ENCODE measurements at places on chromosomes 7 and 10. TPM values are rescaled to one million over a fixed set of nuclear protein-coding genes. Genes with fewer than 3 reads are reported as not detected.

Gene NUPR2
- not detected for total RNA-seq

GRCh38 chr7:8214244-8214824 lies 47.6 kb downstream of the ICA1 start:
- no peak for DNase-seq

GRCh38 chr10:71618598-71618997 lies 101.0 kb downstream of the C10orf105 start:
- DNase-seq, result no peak

GRCh38 chr10:131743190-131744151 lies 157.3 kb upstream of the PPP2R2D start:
- DNase-seq, result no peak

DNA sequence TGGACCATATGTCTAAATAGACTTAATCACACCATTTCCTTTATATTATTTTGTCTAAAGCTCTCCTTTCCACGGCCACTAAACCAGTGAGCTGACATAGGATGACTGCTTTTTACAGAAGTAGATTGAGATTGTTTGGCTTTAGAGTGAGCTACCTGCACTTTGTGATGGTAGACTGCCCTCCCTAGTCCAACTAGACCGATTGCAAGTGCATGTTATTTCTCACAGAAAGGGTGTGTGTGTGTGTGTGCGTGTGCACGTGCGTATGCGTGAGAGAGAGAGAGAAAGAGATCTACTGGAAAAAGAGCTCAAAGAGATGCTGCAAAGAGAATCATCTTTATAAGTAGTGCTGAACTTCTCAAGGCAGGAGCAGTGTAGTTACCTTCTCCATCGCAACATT lies 60.7 kb downstream of the VCL start:
- peak; percentile 64 for DNase-seq

- no peak for DNase-seq
Observed at GRCh38 chr10:131841661-131842139, 59.1 kb upstream of the PPP2R2D start.

DNA sequence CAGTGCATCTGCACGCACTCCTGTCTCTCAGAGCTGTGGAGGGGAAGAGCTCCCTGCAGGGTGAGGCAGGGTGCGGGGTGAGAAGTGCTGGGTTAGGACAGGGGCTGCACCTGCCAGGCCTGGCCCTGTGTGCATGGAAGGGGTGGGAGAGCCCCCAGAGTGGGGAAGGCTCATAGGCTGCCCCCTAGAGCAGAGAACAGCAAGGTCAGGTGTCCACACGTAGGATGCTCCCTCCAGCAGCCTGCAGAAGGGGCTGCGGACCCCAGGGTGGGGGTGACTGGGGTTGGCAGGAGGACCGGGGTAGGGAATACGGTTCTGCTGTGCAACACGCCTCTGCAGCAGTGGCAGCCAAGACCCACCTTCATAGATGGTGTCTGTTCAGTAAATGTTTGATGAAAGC lies 208.6 kb downstream of the PTPRN2 start:
- no peak for DNase-seq

GRCh38 chr7:22647451-22648257 lies 79.3 kb upstream of the IL6 start:
- no peak for DNase-seq

Gene OPN1SW
- not detected for total RNA-seq

Gene TEX47
- not detected for total RNA-seq

Gene CPA5
- total RNA-seq, result not detected

- DNase-seq, result no peak
Observed at GRCh38 chr10:66832781-66833422, 92.9 kb upstream of the LRRTM3 start.

GRCh38 chr7:149209518-149210269 lies 14.3 kb downstream of the ZNF282 start:
- peak; percentile 85 for DNase-seq

GRCh38 chr10:63375859-63376258 lies 89.9 kb downstream of the JMJD1C start:
- DNase-seq, result no peak

GRCh38 chr7:149727053-149727898 lies 46.1 kb downstream of the ZNF467 start:
- no peak for DNase-seq

GRCh38 chr7:63080406-63080805 lies 918.2 kb upstream of the ZNF722 start:
- no peak for DNase-seq

DNA sequence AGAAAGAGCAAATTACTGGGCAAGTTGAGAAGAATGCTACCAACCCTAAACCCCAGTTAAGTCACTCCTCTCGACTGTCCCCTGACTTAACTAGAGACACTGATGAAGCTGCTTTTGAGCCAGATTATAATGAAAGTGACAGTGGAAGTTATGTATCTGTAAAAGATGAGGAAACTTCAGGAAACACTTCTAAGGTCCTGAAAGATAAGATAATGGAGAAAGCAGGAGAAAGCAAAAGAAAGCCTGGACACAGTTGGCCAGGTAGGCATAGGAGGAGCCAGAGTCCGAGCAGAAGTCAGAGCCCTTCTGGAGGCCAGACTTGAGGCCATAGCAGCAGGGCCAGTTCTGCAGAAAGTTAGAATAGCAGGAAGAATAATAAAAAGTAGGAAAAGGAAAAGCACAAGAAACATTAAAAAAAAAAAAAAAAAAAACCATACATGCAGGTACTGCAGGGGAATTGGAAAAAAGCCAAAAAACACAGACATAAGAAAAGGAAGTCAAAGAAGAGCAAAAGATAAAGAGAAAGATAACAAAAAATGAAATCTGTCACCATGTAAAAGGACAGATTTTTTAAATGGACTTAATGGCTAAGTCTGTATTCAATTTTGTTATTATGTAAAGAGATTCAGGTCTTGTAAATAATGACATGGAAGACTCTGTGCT lies 101.0 kb upstream of the KCNMA1 start:
- no peak for DNase-seq

DNA sequence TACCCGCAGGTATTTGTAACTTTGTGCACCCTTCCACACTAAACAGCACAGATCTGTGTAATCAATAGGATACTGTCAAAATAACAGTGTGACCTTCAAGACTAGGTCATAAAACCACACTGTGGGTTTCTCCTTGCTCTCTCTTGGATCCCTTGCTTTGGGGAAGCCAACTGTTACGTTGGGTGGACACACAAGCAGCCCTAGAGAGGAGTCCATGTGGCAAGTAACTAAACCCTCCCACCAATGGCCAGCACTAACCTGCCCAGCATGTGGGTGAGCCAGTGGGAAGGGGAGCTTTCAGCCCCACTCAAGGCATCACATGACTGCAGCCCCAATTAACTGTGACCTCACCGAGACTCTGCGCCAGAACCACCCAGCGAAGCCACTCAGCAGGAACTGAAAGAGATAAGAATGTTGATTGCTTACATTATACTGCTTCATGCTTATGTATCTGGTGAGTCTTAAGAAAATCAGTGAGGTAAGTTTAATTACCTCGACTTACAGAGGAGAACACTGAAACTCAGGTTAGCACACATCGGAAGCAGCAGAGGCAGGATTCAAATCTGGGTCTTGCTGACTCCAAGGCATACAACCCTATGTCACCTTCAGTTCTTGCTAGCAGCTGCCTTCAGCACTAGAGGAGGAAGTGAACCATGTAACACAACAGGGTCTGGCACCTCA lies 9.4 kb upstream of the ZC3HAV1 start:
- no peak for DNase-seq

GRCh38 chr10:26407406-26407969 lies 30.7 kb upstream of the APBB1IP start:
- no peak for DNase-seq

DNA sequence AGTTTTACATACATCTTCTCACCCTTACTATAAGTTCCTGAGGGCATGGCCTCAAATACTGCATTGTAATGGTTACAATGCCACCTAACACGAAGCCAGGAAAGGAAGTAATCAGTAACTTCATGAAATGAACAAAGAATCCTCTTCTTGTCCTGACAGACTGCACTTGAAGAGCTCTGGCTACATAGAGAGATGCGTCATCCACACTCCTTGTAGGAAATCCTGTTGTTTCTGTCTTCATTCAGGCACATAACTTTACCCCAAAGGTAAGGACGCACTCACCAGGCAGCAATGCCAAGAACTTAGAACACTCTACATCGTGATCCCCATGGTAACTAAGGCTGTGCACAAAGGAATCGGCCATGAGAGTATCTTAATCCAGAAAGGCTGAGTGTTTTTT lies 80.3 kb upstream of the ARID5B start:
- no peak for DNase-seq

DNA sequence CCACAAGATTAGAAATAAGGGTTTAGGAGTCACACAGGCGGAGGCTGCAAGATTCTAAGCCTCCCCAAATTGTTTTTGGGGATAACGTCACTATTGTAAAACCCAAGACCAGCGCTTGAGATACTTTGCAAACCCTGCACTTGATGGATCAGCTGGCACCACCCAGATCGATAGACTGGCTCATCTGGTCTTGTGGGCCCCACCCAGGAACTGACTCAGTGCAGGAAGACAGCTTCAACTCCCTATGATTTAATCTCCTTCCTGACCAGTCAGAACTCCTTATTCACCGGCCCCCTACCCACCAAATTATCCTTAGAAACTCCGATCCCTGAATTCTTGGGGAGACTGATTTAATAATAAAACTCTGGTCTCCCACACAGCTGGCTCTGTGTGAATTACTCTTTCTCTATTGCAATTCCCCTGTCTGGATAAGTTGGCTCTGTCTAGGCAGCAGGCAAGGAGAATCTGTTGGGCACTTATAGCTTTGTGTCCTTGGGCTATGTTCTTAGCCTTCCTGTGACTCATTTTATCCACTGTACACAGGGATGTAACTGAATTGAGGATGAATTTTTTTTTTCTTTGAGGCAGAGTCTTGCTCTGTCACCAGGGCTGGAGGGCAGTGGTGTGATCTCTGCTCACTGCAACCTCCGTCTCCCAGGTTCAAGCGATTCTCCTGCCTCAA lies 64.4 kb upstream of the CARD11 start:
- no peak for DNase-seq

Gene RBP4
- total RNA-seq, result 4.5 TPM

Gene CABCOCO1
- not detected for total RNA-seq

DNA sequence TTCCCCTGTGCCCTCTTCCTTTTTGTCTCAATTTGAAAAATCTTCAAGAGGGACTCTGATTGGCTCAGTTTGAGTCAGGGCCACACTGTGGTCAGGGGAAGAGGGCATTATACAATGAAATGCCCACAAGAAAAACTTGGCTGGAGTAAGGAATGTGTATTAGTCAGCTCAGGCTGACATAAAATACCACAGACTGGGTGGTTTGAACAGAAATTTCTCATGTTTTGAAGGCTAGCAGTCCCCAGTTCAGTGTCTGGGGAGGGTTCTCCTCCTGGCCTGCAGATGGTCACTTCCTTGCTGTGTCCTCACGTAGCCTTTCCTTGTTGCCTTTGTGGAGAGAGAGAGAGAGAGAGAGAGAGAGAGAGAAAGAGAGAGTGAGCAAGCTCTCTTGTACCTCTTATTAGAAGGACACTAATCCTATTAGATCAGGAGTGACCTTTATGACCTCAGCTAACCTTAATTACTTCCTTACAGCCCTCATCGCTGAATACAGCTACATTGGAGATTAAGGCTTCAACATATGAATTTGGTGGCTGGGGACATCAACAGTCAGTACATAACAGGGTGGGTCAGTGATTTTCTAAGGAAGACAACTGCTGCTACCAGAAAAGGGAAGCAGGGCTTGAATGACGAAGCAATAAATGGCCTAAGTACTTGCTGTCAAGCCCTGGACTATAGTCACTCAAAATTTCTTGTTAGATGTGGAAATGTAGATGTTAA lies 25.8 kb upstream of the FAM13C start:
- DNase-seq, result no peak
